ENCODE measurements at places on chromosomes 6 and 20.

DNA sequence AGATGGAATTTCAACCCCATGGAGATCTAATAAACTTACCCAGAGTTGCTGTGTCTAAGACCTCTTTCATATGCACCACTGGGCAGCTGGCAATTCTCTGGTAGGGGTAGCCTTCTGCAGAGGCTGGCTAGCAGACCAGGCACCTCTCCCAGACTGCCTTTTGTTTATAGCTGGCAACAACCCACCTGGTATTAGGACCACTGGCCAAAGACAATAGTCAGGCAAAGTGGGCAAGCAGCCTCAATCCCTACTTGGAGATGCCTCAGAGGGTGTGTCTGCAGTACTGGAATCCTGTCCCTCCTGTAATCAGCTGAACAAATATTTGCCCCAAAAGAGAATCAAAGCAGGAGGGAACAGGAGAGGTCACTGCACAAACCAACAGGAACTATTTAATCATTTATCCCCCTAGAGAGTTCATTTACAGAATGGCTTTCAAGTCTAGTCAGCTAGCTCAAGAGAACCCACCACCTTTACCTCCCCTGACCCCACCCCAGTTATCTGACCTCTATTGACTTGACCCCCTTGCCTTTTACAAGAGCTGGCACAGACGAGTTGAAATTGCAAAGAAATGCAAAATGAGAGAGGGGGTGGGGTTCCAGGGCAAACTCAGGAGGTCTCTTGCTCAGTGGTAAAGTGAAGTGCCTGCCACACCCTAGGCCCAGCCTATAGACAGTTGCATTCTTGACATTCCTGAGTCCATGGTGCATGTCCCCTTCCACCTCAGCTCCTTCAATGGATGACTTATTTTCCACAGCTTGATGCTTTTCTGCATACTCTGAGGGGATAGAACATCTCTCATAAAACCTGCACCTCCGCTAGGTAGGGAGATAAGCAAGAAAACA is 2.8 kb downstream of the BCL2L1 start:
- DNase-seq = no peak

GRCh38 chr20:52031206-52031562 is 160.4 kb downstream of the ZFP64 start:
- no peak for DNase-seq

DNA sequence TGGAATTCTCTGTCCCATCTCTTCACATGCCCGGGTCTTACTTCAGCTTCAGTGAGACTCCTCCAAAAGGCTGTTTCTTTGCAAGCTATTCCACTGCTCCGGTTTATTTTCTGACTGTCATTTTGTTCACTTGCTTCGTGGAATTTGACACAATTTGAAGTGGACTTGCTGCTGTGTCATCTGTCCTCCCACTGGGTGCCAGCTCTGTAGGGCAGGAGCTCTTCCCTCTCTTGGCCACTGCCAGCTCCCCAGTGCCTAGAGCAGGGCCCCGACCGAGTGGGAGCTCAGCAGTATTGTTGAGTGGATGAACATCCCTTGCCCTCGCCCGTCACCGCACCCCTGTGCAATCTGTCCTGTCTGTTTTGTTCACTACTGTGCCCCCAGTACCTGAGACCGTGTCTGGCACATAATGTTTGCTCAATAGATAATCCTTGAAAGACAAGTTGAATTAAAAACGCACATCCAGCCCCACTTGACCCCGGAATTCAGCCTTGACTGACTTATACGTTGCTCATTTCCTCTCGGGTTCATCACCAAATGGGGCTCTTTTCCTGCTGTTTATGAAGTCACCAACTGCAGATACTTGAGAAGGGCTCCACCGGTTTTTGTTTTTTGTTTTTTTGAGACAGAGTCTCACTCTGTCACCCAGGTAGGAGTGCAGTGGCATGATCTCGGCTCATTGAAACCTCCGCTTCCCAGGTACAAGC is 170.3 kb upstream of the KCNG1 start:
- DNase-seq = no peak

DNA sequence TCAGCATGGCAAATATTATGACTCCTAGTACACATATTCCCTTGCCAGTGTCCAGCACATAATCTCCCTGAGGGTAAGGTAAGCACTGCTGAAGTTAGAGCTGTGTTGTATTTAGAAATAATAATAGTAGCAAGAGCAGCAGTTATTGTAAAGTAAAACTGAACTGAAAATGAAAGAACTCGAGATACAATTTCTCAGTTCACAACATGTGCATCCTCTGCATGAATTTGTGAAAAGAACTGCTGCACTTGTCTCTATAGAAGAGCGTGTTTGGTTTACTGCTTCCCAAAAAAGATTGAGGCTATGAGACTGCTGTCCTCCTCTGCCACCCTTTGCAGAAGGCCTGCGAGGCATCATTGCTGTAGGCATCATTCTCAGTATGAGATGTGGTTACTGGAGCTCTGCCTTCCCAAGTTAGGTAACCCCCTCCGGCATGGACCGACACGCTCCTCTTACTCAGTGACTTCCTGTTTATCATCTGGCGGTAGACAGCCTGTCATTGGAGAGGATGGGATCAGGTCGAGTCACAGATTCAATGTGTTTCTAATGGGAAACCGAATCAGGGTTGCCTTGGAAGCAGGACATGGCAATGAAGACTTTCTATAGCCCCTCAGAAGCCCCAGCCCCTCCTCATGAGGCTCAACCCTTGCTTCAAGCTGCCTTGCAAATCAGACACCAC is 48.1 kb downstream of the SLC24A3 start:
- DNase-seq = no peak

DNA sequence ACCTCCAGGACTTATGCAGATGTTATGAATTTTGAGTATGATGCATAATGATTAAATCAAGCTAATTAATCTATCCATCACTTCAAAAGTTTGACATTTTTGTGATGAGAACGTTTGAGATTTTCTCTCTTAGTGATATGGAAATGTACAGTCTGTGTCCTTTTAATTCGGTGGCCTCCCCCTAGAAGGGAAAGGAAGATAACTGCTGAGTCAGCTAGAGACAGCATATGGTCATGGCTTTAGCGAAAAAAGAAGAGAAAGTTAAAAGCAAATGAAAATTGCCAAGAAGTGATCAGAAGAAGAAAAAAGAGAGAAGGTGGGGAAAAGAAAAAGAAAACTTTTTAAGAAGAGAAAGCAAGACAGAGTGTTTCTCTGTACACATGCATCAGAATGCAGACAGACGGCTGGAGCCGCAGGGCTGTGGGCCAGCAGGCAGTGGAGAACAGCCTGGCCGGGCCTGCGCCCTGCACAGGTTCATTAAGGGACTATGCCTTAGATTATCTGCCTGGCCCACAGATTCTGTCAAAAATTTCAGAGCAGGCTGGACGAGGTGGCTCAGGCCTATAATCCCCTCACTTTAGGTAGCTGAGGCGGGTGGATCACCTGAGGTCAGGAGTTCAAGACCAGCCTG is 7.7 kb downstream of the PRR18 start:
- no peak for DNase-seq

- no peak for DNase-seq
Observed at GRCh38 chr20:49078310-49078709, 32.2 kb downstream of the CSE1L start.

All from stimulated activated CD4-positive, alpha-beta T cell treated with anti-CD3 and anti-CD28 coated beads, Interleukin-2, amount 100 ng/mL, for 48 hours (primary cell).